ENCODE measurements at places on chromosomes 5 and 9. TPM values are rescaled to one million over a fixed set of nuclear protein-coding genes. Genes with fewer than 3 reads are reported as not detected.

DNA sequence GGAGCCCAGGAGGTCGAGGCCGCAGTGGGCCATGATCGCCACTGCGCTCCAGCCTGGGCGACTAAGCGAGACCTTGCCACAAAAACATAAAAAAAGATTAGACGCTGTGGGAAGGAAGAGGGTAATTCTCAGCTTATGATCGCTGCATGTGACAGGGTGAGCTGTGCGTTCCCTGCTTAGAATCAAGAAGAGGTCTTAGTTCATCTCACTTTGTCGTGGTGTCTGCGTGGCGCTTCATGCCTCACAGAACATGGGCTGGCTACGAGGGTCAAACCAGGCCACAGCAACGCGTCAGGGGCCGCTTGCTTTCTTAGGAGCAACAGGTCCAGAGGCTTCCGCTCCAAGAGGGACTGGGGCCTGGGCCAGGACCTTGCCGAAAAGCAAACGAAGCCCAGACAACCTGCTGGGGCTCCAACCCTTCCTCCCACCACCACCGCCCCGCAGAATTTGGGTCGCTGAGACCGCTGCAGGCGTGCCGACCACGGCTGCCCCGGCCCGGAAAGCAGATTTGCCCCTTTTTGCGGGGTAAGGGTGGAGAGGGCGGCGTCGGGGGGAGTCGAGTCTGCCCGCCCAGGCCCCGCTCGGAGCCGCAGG lies 10.0 kb upstream of the GRIN1 start:
- no peak for DNase-seq

DNA sequence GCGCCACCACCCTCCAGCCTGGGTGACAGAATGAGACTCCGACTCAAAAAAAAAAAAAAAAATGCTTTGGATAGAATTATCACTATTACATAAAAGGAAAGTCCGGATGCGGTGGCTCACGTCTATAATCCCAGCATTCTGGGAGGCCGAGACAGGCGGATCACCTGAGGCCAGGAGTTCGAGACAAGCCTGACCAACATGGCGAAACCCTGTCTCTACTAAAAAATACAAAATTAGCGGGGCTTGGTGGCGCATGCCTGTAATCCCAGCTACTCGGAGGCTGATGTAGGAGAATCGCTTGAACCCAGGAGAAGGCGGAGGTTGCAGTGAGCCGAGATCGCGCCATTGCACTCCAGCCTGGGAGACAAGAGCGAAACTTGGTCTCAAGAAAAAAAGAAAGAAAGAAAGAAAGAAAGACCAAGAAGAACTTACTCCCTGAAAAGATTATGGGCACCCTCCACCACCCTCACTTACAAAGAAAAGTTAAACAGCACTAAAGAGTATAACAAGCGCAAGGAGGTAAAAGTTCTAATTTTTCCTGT lies 17.8 kb downstream of the CDKN2A start:
- DNase-seq: no peak

- DNase-seq: no peak
Measured at GRCh38 chr5:15354021-15354420, 146.0 kb upstream of the FBXL7 start.

DNA sequence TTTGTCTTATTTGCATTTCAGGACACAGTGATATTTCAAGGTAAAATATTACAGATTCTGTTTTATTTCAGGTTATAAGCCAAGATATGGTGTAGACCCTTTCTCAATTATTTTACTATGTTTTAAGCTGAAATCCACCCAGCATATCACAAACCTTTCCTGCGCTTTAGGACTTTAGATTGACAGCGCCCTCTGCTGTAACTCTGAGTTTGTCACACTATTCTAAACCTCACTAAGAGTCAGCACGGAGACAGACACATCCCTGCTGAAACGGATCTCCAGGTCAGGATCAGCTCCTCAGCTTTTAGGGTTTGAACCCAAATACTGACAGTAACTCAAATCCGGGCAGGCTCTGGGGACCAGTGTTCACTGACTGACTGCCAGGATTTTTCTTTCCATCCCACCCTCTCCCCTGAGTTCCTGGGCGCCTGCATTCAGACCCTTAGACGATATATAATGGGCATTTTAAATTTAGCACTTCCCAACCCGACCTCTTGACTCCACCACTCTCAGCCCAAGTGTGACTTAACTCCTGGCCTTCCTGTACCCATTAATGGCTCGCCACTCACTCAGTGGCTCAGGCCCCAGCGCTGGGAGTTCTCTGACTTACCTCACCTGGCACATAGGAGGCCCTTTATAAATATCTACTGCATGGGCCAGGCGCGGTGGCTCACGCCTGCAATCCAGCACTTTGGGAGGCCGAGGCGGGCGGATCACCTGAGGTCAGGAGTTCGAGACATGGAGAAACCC lies 33.5 kb downstream of the TLX3 start:
- no peak for DNase-seq

GRCh38 chr5:154309805-154310204 lies 119.3 kb downstream of the GALNT10 start:
- DNase-seq: no peak

GRCh38 chr9:106860721-106861639 lies 2.0 kb upstream of the ZNF462 start:
- no peak for DNase-seq

GRCh38 chr9:6215562-6215961 lies at the start of gene IL33:
IL33 (plus strand) TSS chr9:6215807; CDS start chr9:6241695, 25,888 bp downstream.
- no peak for DNase-seq

DNA sequence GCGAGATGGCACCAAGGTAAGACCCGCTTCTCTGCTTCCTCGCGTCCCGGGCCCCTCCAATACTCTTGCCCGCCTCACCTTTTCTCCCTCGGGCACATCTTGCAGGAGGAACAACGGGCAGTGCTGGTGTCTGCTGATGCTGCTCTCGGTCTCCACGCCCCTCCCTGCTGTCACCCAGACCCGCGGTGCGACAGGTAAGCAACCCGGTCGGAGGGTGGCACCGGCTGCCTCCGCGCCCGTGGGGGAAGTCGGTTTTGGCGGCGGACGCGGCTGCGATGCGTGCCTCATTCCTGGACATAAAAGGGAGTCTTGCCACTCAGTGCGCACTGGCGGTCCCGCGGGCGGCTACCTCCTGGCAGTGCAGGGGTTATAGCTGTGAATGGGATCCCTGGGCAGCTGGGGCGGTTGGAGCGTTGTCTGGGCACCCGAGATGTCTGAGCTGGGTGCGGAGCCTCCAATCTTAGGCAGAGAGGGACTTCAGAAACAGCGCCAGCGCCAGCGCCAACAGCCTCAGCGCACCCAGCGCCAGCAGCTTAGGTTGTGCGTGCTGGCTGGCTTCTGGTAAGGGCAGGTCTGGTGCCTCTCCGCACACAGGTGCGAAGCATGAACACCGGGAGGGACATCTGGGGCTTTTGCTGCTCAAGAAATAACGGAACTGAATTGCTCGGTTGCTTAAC lies 488 bp downstream of the COL15A1 start:
- DNase-seq: no peak

DNA sequence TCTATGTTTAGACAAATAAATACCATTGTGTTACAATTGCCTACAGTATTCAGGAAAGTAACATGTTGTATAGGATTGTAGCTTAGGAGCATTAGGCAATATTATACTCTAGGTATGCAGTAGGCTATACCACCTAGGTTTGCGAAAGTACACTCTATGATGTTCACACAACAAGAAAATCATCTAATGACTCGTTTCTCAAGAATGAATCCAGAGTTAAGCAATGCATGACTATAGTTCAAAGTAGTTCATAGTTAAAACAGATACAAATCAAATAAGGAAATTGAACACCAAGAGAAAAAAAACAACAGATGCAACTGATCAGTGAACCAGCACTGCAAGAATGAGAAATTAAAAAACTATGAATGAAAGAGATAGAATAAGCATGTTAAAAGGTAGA lies 27.6 kb upstream of the ABLIM3 start:
- no peak for DNase-seq

DNA sequence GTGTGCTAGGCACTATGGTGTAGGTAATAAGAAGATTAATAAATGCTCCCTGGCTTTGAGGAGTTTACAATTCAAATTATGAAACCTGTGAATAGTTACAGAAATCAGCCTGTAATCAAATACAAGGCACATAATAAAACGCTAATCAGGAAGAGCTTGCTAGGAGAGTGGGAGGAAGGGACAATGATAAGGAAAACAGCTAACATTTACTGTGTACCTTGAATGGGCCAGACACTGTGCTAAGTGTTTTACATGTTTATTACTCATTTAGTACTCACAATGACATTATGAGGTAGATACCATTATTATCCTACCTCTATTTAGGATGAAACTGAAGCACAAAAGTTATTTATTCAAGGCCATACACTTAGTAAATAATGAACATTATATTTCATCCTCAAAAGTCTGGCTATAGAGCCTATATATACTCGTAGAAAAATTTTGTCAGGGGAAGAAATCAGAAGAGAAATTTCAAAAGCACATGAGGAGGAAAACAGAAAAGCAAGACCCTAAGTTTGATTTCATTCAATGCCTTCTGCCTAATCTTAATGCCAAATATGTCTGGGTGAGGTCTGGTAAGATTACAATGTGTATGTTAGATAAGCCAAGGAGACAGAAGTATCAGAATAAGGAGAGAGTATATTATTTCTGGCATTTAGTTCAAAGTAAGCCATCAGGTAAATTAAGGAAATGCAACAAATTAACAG lies 35.9 kb downstream of the AFF4 start:
- DNase-seq: no peak

DNA sequence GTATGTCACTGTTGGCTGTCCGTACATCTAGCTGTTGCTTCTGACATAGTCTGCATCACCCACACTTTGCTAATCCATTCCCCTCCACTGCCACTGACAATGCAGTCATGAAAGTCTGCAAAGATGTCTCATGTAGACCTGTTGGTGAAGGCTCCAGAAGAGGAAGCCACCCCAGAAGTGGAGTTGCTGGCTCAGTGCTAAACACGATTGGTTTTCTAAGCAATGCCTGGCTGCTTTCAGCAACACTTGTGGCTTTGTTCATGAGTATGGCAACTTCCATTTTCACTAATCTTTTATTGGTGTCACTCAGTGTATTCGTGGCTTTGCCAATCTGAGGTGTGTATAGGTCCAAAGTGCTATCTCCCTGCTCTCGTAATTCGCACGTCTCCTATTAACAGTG lies 288.1 kb downstream of the GADD45G start:
- no peak for DNase-seq

GRCh38 chr5:170920196-170920595 lies 58.4 kb downstream of the RANBP17 start:
- DNase-seq: no peak

GRCh38 chr5:158877124-158877581 lies 222.6 kb downstream of the EBF1 start:
- DNase-seq: no peak

GRCh38 chr9:8802242-8802641 lies 1002.7 kb upstream of the DMAC1 start:
- DNase-seq: no peak

- no peak for DNase-seq
Measured at GRCh38 chr5:79285833-79286232, 49.9 kb downstream of the JMY start.

DNA sequence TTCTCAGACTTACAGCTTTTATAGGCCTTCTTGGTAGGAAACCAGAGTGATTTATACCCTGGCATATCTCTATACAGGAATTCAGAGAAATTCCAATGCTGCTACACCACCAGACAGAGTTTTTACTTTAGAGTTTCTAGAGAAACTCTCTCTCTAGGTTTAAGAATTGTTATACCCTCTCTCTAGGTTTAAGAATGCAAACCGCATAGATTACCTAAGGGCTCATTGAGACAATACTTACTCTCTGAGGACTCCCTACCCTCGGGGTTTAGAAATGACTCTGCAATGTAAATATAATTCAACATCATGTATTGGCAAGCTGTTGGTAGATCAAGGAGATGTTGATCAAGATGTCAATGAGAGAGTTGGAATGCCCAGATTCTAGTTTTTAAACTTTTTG lies 15.3 kb upstream of the ELAVL2 start:
- no peak for DNase-seq

MEIKIN gene
- polyA plus RNA-seq: not detected

SNX30 gene
- polyA plus RNA-seq: 4.0 TPM

PFN3 gene
- not detected for polyA plus RNA-seq

WNT8A gene
- not detected for polyA plus RNA-seq

FOXI1 gene
- not detected for polyA plus RNA-seq

Measured in H1 (cell line).